ENCODE measurements at places on chromosomes 1 and 21.

DNA sequence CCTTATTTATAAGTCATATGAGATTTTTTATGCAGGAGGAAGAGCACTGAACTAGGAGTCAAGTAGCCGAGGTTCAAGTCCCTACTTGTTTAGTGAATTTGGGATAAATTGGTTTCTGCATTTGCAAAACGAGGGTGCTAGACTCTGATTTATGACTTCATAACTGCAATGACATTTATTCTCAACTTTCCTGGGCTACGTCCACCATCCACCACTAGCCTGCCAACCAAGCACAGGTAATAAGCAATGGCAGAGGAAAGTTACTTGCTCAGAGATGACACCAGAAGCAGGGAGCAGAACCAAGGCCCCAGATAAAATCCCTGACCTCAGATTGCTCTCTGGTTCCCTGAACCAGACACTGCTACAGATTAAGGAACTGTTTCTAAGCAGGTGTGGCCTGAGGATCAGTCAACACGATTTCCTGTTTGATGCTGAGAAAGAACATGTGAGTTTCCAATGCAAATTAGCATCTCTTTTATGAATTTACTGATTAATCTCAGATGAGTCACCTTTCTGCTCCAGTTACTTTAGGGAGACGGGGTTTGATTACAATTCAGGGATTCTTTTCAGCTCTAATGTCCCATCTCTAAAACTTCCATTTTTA is 52.7 kb downstream of the PLPP3 start:
- no peak for DNase-seq

DNA sequence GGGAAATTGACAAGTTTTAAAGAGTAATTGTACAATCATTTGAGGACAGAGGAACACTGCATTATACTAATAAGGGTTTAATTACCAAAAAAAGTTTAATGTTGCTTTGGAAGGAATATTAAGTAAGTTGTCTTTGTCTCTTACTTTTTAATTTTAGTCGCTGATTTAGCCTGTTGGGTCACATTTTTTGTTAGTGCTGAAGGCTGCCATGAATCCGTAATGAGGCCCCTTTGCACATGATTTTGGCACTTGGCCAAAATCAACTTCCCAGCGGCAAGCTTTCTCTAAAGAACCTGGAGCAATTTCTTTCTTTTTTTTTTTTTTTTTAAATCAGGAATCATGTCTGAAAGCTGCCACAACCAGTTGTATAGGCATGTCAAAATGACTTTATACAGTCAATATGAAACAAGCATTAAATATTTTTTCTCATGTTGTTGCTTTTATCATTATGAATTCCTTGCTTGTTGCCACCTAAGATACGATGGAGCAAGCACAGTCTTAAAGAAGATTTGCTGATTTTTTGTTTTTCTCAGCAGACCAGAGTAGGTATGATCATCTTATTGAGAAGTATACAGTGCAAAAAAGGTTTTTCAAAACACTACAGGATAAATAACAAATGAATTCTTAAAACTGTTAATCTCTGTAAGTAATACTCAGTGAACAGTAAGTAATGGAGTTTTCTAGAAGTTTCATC is 690.4 kb downstream of the USP25 start:
- DNase-seq = no peak

GRCh38 chr1:60763741-60764140 is 318.6 kb upstream of the NFIA start:
- DNase-seq = no peak

DNA sequence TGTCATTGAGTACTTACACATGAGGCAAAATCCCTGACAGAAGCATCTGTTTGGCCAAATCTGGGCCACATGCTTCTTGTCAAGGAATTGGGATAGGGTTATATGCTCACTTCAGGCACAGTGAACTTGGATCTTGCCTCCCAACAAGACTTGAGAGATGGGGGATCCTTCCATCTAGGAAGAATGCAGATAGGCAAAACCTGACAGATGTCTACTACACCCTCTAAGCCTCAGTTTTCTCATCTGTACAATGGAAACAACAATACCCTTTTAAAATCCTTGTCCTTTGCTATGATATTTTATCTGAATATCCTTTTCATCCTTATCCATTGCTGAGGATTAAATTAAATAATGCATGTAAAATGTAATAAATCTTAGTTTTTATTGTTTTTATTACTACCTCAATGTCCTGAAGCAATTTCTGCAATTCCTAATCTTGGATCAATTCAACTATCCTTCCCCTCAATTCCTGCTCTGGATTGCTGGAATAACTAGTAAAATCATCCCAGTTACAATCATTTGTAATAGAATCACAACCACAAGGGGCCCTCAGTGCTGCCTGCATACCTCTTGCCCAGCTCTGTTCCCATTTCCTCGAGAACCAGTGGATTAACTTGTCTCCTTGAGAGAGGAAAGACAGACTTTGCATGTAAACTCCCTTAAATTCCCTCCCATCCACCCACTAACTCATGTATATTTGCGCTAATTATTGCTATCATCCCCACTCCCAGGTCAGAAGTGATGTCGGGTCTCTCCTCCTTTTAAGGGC is 8.1 kb upstream of the XPR1 start:
- no peak for DNase-seq

GRCh38 chr1:231116738-231117137 is 45.1 kb upstream of the TRIM67 start:
- no peak for DNase-seq

GRCh38 chr1:68230901-68231626 is 1.3 kb downstream of the WLS start:
- no peak for DNase-seq

DNA sequence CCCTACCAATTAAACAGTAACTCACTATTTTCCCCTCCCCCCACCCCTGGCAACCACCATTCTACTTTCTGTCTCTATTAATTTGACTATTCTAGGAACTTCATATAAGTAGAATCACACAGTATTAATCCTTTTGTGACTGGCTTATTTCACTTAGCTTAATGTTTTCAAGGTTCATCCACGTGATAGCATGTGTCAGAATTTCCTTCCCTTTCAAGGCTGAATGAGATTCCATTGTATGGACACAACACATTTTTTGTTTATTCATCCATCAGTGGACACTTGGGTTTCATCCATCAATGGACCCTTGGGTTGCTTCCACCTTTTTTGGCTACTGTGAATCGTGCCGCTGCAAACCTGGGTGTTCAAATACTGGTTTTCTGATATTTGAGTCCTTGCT is 41.7 kb downstream of the EIF2D start:
- no peak for DNase-seq

DNA sequence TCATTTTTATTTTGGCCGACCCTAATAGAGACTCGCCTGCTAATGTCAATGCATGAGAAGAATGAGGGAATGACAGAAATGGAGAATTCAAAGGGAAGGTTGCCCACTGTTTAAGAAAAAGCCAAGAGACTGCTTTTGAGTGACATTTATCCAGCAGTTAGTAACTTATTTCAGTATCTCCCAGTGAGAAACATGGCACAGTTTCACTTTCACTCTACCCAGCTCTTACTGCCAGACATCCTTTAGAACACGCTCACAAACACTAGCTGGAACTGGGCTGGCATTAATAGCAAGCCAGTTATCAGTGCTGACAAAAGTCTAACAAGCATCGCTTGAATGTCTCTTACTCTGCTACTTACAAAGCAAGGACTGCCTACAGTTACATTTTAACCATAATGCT is 8.5 kb downstream of the GGPS1 start:
- DNase-seq = no peak

GRCh38 chr1:56712150-56712549 is 67.0 kb downstream of the PRKAA2 start:
- DNase-seq = no peak

DNA sequence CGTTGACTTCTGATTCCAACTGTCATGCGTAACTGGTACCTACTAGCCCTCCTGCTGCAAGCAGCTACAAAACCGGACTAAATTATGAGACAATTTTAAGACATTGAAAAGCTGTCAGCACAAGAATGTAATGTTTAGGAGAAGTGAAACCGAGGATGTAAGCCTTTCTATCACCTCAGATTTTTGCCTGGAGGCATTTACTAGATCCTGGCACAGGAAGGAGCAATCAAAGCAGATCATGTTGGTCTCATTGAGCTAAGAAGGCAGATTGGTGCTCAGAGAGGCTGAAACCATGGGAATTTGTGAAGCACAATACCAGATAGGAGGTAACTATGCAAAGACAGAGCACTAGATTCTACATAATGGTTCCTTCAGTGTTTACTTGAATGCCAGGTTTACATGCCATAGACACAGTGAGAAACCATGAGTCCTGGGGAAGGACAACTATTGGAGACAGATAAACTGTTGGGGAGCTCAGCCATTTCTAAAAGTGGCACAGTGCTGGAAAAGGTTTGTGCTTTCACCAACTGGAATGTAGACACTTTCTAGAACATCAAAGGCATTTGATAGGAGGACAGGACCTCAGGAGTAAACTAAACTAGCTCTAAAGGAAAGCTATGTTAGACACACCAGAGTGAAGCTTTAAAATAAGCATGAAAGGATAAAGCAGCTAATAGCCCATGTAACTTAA is 179.4 kb downstream of the LYPLAL1 start:
- DNase-seq = no peak

DNA sequence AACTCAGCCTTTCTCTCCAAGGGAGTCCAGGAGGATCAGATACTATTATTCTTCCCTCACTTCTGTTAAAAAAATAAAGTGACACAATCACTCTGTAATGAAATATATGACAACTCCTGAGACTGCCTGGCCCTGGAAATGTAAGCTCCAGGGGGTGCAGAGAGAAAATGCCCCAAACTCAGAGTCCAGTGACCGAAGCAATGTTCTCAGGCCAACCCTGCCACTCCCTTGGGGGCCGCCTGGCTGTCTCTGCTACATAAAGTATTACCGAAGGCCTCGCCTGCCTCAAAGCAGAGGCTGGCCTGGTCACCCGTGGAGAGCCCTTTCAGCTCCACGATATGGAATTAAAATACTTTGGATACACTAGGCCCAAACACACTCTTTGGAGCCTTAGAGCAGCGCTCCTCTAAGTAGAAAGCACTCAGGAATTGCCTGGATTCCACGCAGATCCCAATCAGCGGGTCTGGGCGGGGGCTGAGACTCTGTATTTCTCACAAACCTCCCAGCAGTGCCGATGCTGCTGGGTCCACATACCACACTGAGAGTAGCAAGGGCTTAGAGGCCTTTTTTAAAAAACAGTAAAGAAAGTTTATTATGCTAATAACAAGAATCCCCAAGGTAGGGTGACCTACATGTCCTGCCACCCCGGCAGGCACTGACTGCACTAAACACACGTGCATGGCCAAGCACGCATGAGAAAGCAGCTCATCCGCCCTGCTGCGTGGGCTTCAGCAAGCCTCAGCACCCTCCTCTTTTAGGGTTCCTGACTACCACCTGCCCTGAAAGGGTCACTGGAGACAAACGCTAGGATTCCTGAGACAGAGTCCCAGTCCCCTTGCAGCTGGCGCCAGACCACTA is 31.1 kb downstream of the TMCO4 start:
- DNase-seq = no peak

DNA sequence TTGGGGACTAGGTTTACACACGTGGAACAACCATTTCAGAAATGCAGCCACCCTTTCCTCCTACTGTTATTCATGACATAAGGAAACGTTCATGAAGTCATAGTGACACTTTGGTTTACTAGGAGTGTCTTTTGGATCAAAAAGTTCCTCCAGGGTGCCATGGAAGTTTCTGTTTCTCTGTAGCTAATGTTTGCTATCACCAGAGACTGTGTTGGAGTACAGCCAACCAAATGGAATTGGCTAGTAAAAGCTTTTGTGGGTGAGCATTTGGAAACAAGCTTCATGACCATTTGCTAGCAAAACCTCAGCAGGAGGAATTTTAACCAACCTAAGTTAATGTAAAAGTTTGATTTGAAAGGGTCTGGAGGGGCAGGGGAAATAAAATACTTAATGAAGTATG is 43.9 kb upstream of the ADGRL2 start:
- DNase-seq = no peak

DNA sequence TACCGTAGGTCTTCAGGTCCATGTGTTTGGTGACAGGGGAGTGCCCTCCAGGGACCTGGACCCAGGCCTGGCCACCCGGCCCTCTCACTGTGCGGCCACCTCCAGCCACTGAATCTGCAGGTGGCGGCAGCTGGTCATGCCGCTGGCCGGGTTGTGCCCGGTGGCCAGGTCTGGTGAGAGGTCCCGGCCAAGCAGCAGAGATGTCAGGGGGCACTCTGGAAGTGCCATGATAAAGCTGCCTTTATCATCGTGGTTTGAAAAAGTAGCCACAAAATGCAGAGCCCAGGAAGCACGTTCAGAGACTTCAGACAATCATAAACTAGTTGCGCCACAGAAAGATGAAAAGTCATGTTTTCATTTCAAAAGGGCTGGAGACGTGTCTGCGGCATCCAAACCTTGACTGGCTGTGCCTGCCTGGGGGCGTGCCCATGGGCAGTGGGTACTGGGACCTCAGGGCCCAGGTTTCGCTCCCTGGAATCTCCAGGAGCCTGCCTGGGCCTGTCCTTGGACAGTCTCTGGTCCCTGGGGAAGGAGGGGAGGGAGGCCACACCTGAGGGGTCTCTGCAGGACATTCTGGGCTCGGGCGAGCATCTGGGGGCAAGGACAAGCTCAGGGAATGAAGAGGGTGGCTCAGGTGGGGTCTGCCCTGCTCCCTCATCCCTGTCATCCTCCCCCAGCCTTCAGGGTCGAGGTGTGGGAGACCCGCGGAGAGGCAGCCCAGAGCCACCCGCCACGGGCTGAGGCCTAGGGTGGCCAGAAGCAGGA is 44.9 kb downstream of the COL18A1 start:
- no peak for DNase-seq

GRCh38 chr1:211017075-211017718 is 116.8 kb downstream of the KCNH1 start:
- DNase-seq = no peak

DNA sequence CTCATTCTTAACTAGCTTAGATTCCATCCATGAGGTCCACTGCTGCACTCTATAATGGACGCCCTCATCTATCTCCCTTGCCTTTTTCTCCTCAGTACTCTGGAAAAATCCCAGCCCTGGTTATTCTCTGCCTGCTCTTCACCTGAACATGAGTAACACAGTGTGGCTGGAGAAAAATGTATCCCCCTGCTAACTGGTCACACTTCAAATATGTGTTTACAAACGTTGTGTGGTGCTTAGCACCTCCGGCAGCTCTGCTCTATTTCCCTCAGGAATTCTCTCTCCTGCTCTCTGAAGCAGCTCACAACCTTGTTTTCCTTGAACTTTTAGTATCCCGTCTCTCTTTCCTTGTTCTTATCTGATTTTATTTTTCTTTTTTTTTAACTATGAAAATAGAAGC is 4.1 kb downstream of the SCCPDH start:
- no peak for DNase-seq

DNA sequence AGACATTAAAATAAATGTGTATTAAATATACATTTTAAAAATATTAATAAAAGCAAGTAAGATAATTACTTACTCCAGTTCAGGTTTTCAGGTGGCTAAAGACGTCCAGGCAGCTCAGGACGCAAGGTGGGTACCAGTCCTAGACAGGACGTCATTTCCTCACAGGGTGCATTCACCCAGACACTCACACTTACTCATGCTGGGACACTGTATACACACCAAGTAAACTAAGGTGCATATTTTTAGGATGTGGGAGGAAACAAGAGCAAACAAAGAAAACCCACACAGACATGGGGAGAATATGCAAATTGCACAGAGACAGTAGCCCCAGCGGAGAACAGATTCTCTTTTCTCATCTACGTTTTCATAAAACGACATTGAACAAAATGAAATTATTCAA is 457.9 kb downstream of the BRINP3 start:
- DNase-seq = no peak
